Central memory CD8-positive, alpha-beta T cell (primary cell): ENCODE measurements at places on chromosomes 11 and 22.
A peak's percentile ranks its signal among the peaks of the same experiment; 100 is the strongest.

DNA sequence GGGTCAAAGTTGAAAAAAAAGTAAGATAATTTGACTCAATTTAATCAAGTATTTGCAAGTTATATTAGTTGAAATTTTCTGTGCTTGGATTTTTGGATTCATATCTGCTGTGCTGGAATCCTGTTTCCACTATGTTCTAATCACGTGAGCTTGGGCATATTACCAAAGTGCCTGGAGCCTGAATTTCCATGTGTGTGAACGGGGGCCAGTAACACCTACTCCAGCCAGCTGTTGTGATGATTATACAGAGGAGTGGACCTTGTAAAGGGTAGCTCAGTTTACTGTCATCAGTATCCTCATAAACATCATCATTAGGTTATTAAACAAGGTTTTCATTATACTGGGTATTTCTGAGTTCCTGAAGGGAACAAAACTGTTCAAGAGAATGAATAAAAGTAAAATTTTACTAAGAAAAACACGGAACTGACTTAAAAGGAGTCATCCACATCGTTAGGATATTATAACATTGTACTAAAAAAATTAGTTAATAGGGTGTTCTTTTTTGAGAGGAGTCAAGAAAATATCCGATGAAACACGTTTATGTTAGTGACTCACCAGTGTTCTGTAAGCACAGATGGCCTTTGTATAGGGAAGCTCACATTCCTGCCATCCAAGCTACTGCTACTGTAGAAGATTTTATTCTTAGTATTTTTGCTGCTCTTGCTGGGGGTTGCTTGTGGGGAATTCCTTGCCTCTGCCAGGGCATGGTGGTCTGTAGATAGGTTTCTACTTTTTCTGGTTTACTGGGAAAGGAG is 144.1 kb downstream of the ARHGAP42 start:
- no peak for DNase-seq

GRCh38 chr22:49021926-49022815 is 805.5 kb downstream of the BRD1 start:
- DNase-seq: no peak

- DNase-seq: no peak
Observed at GRCh38 chr11:62816557-62816956, 11.3 kb upstream of the NXF1 start.

DNA sequence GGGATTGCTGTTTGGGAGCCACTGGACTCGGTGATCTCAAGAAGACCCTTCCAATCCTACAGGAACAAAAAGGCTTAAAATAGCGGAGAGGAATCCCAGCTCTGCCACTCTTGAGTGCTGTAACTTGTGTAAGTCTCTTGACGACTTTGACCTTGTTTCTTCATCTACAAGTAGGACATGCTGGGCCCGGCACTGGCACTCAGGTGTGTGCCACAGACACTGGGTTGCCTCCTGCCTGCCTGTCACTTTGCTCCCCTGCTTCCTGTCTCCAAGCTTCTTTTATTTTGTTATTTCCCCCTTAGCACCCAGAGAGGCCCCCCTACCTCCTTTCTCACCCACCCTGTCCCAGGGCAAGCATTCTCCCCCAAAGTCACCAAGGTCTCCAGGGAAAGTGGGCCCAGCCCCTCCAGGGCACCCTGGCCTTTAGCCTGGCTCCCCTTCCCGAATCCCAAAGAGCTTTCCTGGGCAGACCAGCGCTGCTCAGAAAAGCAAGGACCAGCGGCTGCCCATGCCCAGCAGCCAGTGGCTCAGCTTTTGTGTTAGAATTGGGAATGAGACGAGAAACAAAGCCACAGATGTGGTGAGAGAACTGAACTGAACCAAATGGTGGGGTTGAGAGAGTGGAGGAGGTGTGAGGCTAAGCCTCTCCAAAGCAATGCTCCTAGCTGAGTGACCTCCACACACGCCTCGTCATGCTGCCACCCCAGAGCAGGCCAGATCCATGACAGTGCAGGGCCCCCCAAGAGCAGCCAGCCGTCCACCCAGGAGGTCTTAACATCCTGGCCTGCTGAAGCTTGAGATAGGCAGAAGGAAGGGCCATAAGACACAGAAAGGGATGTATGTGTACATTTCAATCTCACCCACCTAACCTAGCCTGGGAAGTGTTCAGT is 4.5 kb downstream of the TRIM29 start:
- DNase-seq: peak; percentile 10

DNA sequence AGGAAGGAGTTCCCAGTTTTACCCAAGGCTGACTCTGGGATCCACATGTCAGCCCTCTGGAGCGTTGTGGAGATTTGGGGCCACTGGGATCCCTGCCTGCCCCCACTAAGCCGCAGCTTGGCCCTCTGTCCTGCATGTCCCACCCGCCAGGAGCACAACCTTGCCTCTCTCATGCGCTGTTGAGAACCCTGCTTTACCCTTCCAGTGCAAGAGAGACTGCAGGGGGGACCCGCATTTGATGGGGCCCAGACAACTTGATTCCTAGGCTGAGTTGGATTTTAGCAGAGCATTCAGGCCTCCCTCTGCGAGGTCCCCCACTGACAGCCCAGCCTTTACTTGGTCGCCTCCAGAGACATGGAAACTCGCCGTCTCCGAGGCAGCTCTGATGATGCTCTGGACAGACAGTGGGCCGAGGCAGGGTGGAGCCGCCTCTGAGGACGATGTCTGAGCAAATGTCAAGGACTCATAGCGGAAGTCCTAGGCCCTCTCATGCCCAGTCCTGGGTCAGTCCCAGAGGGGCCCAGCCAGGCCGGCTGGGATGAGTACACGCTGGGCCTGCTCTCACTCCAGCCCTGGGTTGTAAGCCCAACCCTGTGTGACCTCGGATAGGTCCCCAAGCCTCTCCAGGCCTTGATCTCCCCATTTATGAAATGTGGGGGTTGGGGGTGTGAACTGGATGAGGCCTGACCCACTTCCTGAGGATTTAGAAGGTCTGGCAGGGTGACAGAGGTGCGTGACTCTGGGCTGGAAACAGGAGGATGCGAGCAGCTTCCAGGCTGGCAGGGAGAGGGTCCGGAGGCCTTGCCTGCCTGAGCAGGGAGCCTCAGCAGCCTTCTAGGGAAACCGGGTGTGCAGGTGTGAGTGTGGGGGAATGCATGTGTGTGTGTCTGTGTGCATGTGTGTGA is 630 bp downstream of the CD5 start:
- DNase-seq: no peak

DNA sequence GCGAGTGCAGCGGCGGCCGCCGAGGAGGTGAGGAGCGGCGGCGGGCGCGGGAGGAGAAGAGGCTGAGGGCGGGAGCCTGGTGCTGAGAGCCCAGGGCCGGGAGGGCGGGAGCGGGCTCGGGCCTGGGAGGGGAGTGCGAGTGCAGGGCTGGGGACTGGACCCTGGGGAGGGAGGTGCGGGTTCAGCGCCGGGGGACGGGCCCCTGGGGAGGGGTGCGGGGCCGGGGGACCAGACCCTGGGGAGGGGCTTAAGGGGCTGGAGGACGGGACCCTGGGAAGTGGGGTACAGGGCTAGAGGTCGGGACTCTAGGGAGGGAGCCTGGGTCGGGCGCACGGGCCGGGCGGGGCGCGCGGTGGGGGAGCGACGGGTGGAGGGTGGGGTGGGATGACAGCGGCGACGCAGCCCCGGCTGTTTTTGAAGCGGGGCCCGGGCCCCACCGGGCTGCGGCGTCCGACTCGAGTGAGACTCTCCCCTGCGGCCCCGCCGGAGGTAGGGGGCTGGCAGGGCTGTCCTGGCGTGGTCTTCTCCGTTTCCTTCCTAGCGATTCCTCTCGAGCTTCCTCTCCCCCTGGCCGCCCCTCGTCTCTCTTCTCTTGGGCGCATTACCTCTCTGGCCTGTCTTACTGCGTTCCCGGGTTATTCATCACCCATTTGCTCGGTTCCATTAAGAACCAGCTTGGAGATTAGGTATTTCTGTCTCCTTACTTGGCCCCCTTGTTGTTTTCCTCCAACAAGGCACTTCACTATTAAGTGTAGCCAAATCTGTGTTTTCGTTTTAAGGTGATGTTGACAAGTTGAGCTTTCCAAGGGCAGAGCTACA is 754 bp downstream of the NUP50 start:
- no peak for DNase-seq

DNA sequence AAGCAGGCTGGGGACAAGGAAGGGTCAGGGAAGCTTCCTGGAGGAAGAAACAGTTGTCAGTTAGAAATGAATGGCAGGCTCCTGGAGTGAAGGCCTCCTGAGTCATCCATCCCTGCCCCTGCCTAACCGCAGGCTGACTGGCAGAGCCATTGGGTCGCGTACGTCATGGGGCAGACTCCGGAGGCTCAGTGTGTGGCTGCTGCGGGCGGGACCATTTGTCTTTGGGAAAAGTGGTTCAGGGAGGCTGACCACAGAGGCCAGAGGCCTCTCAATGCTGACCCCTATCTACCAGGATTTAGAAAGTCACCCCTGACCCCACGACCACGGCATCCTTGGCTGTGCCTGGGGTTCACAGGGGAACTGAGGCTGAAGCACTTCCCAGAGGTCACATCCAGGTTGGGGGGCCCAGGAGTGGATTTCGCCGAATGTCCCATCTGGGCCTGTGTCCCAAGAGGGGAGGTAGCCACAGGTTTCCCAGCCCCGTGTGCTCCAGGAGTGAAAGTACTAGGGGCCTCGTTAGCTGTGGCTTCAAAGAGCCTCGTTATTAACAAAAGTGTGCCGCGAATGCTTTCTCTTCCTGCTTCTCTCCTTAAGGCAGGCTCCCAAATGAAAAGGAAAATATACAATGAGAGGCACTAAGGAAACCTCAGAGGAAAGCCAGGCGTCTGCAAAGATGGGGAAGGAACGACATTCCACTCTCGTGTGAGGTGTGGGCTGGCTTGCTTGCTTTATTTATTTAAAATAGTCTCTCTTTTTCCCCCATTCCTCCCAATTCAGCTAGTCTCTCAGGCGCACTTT is 58.9 kb downstream of the FLRT1 start:
- no peak for DNase-seq

DNA sequence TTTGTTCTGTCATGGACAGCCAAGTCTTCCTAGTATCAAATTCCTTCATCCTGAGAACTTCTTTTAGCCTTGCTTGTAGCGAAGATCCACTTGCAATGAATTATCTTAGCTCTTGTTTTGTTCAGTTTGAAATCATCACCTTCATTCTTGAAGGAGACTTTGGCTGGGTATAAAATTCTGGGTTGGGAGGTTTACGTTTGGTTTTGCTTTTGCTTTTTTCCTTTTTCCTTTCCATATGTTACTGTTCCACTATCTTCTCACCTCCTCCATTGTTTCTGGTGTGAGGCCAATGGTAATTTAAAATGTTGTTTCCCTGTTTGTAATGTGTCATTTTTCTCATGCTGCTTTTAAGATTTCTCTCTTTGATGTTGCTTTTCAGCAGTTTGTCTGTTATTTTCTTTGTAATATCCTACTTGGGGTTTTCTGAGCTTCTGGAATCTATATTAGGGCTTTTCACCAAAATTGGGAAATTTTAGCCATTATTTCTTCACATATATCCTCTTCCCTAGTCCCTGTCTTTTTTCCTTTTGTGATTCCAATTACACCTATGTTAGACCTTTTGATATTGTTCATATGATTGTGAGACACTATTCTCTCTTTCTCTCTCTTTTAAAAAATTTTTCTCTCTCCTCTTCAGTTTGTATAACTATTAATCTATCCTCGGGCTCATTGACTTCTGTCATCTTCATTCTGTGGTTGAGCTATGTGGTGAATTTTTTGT is 172.7 kb downstream of the EFCAB6 start:
- DNase-seq: no peak

GRCh38 chr11:61747192-61747966 is 5.1 kb upstream of the MYRF start:
- peak; percentile 20 for DNase-seq

DNA sequence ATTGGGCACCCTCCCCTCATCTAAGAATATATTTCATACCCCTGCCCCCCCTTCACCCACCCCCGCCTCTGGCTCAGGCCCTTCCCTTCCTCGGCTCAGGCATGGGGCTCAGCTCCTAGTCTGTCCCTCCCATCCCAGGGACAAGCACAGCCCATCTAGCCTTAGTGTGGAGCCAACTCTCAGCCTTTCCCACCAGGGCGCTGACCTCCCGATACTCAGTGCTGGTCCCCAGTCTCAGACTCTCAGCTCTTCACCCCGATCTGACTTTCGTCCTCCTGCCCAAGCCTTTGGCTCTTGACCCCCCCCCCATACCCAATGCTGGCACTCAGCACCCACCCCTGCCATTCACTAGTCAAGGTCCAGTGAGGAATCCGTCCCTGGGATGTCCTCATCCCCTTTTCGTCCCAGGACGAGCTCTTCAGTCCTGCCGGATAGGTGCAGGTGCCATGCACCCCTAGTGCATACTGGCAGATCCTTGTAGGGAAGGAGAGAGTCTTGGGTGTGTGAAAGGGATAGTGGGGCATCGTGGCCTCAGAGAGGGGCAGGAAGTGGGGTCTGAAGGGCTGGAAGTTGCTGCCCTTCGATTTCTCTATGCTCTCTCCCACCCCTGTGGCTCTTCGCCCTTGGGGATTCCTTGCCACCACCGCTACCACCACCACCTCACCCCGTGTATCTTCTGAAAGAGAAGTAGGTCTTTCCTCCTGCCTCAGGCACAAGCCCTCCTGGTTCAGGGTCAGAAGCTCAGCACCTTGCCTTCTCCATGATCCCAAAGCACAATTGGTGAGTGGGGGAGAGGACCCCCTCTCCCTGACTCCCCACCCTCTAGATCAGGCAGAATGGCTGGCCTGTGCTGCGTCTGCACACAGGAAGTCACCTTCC is 2.4 kb downstream of the TPBGL start:
- no peak for DNase-seq

DNA sequence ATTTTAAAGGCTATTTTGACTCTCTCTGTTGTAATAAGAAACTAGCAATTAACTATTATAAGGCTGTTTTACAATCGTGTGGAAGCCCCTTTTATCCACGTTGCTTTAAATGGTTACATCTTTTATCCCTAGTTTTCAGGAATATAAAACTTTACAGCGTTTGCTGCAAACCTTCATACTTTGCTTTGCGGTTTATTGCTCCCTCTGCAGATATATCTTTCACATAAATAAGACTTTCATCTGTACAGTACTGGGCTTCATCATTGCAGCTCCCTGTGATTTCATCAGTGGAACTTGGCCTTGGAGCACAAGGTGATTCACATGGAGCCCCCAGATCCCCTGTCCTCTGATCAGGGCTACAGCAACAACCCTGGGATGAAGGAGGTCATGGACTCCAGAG is 25.6 kb downstream of the HTR3A start:
- DNase-seq: no peak

GRCh38 chr11:95296165-95296564 is 65.2 kb upstream of the SESN3 start:
- no peak for DNase-seq

GRCh38 chr11:84634309-84634708 is 992.8 kb downstream of the DLG2 start:
- no peak for DNase-seq

GRCh38 chr11:34613015-34613414 is 7.9 kb upstream of the EHF start:
- no peak for DNase-seq

- no peak for DNase-seq
Observed at GRCh38 chr22:38655519-38656255, 505 bp downstream of the FAM227A start.

- no peak for DNase-seq
Observed at GRCh38 chr11:130381317-130381716, 47.1 kb downstream of the ADAMTS8 start.

- no peak for DNase-seq
Observed at GRCh38 chr11:28463826-28464225, 355.6 kb downstream of the METTL15 start.

- DNase-seq: no peak
Observed at GRCh38 chr11:8323161-8323935, 59.7 kb upstream of the LMO1 start.

GRCh38 chr11:1522081-1522424 is 35.5 kb upstream of the MOB2 start:
- no peak for DNase-seq
